ENCODE measurements at places on chromosomes 7 and 10. TPM values are rescaled to one million over a fixed set of nuclear protein-coding genes. Genes with fewer than 3 reads are reported as not detected.

- H3K4me3 ChIP-seq = no peak overlapping the region
- DNase-seq = no peak
- no peaks in the 10 kb centered on the region for H3K4me1 ChIP-seq
Measured at GRCh38 chr7:151404216-151405011, 5.4 kb downstream of the WDR86 start.

ZNF488 gene
- 5.6 TPM for total RNA-seq

DNA sequence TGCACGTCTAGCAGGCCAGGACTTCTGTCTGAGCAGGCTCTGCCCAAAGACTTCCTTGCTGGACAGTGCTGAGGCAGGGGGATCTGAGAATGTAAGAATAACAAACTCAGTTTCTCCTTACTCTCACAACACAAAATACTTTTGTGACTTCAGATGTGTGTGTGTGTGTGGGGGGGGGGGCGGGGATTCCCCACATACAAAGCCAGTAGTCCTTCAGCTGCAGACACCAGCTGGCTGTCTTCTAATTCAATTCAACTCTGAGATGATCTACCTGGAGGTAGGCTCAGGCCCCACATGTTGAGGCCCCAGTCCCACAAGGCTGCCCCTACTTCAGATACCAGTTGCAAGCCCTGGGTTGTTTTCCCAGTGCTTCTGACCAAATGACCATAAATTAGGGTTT is 4.7 kb upstream of the CXCL12 start:
- H3K27me3 ChIP-seq = no peaks in the 10 kb centered on the region
- peaks cover 12% of the 10 kb centered on the region for H3K4me1 ChIP-seq

GRCh38 chr10:132165416-132165980 is 21.2 kb upstream of the DPYSL4 start:
- H3K4me3 ChIP-seq = no peak overlapping the region
- H3K36me3 ChIP-seq = no peaks in the 10 kb centered on the region
- no peaks in the 10 kb centered on the region for H3K4me1 ChIP-seq
- no peaks in the 10 kb centered on the region for H3K27me3 ChIP-seq

DNA sequence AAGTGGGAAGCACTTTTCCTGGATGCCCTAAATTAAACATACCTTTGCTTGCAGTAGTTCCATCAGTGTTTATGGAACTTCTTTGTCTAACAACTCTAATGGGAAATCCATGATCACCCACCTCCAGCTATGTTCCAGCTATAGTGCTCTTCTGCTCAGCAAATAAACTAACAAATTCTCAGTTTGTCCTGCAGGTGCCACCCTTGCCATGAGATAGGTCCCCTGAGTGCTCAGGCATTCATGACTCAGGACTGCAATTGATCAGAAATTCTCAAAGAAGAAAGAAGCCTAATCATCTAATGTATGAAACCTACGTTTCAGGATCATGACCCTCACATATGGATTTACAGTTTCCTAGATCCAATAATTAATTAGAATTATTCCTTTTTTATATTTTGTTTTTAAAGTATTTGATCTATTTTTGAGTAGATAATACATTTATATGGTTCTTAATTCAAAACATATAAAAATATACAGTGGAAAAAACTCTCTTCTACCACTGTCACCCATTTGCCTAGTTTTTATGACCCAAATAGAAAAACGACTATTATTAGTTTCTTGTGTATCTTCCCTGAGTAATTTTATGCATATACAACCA is 48.7 kb upstream of the DYNC1I1 start:
- H3K4me3 ChIP-seq = no peak overlapping the region
- peak; percentile 58 for DNase-seq
- H3K27me3 ChIP-seq = no peaks in the 10 kb centered on the region
- no peak overlapping the region for H3K27ac ChIP-seq
- no peaks in the 10 kb centered on the region for H3K4me1 ChIP-seq
- H3K36me3 ChIP-seq = no peaks in the 10 kb centered on the region

DNA sequence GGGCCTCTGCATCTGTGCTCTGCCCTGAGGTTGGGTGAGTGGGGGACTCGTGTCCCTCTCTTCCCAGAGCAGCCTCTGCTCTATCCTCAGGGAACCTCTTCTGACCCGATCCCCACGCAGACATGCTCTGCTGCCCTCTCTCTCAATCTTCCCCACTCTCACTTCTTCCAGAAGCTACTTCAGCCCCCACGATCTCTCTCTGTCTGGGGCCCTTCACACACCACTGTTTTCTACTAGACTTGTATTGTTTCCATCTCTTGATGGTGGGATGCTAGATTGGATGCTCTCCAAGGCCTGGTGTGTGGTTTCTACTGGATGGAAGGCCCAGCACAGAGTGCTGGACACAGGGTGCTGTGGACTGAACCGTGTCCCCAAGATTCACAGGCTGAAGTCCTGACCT is 10.0 kb downstream of the MGMT start:
- no peak for DNase-seq
- no peak overlapping the region for H3K27ac ChIP-seq
- H3K4me1 ChIP-seq = no peaks in the 10 kb centered on the region
- no peaks in the 10 kb centered on the region for H3K36me3 ChIP-seq
- no peaks in the 10 kb centered on the region for H3K27me3 ChIP-seq

- H3K4me3 ChIP-seq = no peak overlapping the region
- no peak for DNase-seq
- H3K4me1 ChIP-seq = no peaks in the 10 kb centered on the region
Measured at GRCh38 chr10:123795196-123795780, 96.3 kb downstream of the CPXM2 start.

DNA sequence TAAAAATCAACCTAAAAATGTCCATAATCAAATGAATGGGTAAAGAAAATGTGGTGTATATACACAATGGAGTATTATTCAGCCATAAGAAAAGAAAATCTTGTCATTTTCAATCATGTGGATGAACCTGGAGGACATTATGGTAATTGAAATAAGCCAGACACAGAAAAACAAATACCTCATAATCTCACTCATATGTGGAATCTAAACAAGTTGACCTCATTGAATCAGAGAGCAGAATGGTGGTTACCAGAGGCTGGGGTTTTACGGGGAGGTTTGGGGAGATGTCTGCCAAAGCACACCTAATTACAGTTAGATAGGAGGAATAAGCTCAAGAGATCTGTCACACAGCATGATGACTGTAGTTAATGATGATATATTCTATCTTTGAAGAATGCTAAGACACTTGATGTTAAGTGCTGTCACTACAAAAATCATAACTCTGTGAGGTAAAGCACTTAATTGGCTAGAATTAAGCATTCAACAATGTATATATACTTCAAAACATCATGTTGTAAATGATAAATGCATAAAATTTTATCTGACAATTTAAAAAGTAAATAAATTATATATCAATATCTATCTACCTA is 39.1 kb upstream of the TNPO3 start:
- H3K4me1 ChIP-seq = no peaks in the 10 kb centered on the region
- H3K27me3 ChIP-seq = no peaks in the 10 kb centered on the region
- DNase-seq = no peak

DNA sequence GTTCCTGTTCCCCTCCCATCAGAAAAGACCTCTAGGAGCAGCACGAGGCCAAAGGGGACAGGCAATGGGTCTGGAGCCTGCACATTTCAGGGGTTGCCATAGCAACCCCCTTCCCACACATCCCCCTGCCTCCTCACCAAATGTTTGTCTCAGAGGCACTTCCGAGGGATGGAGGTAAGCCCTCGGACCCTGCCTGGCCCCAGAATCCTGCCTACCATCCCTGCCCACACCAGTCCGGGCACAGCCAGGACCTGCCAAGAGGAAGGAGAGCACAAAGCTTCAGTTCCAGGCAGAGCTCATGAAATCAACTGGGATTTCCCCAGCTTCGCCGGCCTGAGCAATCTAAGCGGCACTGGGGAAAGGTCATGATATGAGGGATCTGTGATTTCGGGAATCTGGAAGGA is 175.0 kb upstream of the PLXNA4 start:
- H3K27ac ChIP-seq = no peak overlapping the region
- no peaks in the 10 kb centered on the region for H3K4me1 ChIP-seq
- H3K4me3 ChIP-seq = no peak overlapping the region

STRA8 gene
- not detected for total RNA-seq

DNA sequence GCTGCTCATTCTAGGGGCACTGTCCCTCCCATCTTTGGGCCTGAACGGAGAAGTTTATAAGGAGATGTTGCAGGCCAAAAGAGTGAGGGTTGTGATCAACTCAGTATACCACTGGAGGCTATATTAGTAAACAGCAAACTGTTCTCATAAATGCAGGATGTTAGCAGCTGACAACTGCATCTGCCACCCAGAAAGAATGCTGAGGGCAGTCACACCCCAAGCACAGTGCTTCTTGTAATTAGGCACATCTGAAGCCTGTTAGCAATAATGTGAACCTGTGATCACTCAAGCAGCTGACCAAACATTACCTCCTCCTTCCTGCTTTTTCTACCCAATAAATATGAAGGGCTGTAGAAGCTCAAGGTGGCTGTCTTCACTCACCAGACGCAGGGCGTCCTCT is 38.4 kb upstream of the ZNF138 start:
- H3K27ac ChIP-seq = no peak overlapping the region
- H3K4me3 ChIP-seq = no peak overlapping the region
- no peaks in the 10 kb centered on the region for H3K27me3 ChIP-seq
- H3K36me3 ChIP-seq = no peaks in the 10 kb centered on the region
- no peak for DNase-seq

DNA sequence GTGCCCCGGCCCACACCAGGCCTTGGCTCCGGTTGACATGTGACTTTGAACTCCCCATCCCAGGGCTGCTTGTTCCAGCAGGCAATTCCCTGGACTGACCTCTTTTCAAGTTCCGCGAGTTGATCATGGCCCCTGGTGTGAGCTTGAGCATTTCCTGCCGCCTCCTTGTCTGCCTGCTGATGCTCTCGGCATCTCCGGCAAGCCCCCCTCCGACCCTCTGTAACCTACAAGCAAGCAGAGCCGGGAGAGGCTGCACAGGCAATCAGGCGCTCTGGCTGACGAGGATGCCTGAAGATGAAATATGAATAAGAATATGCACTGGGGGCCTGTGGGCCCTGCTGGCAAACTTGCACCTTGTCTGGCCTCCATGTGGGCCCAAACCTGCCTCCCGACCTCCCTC is 304.9 kb upstream of the MKI67 start:
- H3K4me1 ChIP-seq = no peaks in the 10 kb centered on the region
- no peak overlapping the region for H3K27ac ChIP-seq
- H3K4me3 ChIP-seq = no peak overlapping the region
- DNase-seq = no peak
- no peaks in the 10 kb centered on the region for H3K27me3 ChIP-seq
- no peaks in the 10 kb centered on the region for H3K36me3 ChIP-seq

DNA sequence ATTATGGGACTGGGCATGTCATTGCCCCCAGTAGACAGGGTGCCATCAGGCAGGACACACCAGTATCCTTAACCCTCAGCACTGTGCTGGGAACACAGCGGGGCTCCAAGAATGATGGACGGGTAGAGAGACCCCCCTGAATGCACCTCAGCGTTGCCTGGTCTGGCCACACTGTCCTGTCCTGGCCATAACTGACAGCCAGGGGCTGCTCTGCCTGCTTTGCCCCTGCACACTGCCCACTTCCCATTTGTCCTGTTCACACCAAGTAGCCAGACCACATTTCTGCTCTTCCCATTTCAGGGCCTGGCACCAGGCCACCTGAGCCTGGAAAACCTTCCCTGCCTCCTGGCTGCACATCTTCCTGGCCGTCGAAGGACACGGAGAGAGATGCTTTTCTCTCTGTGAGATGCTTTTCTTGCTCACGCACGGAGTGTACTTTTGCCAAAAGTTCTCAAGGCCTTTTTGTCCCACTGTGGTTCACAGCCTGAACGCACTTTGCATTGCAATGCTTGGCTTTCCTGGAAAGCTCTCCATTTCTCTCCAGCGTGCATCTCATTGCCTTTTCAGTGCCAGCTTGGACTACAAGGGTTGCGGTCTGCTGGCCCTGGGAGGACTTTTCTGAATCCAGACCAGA is 131.0 kb upstream of the EEPD1 start:
- no peak overlapping the region for H3K27ac ChIP-seq
- no peaks in the 10 kb centered on the region for H3K4me1 ChIP-seq
- H3K36me3 ChIP-seq = no peaks in the 10 kb centered on the region
- H3K27me3 ChIP-seq = no peaks in the 10 kb centered on the region
- no peak overlapping the region for H3K4me3 ChIP-seq

GRCh38 chr7:131224996-131225395 is 102.7 kb upstream of the MKLN1 start:
- DNase-seq = no peak
- no peak overlapping the region for H3K4me3 ChIP-seq
- no peaks in the 10 kb centered on the region for H3K36me3 ChIP-seq
- no peaks in the 10 kb centered on the region for H3K27me3 ChIP-seq
- H3K27ac ChIP-seq = no peak overlapping the region

- no peaks in the 10 kb centered on the region for H3K27me3 ChIP-seq
- no peaks in the 10 kb centered on the region for H3K4me1 ChIP-seq
- DNase-seq = no peak
Measured at GRCh38 chr7:93985101-93985500, 19.1 kb downstream of the BET1 start.

GRCh38 chr10:35063837-35064454 is 26.2 kb downstream of the CUL2 start:
- DNase-seq = no peak
- H3K4me3 ChIP-seq = no peak overlapping the region
- H3K4me1 ChIP-seq = no peaks in the 10 kb centered on the region
- H3K27me3 ChIP-seq = no peaks in the 10 kb centered on the region

DEPP1 gene
- total RNA-seq = 7.0 TPM

- no peaks in the 10 kb centered on the region for H3K36me3 ChIP-seq
- no peaks in the 10 kb centered on the region for H3K27me3 ChIP-seq
- H3K4me1 ChIP-seq = no peaks in the 10 kb centered on the region
- no peak overlapping the region for H3K4me3 ChIP-seq
- H3K27ac ChIP-seq = no peak overlapping the region
Measured at GRCh38 chr10:117581961-117582360, 39.4 kb downstream of the EMX2 start.

GRCh38 chr7:130148561-130148960 is 56.6 kb downstream of the TMEM209 start:
- H3K27me3 ChIP-seq = no peaks in the 10 kb centered on the region
- no peak overlapping the region for H3K4me3 ChIP-seq
- H3K27ac ChIP-seq = no peak overlapping the region
- H3K36me3 ChIP-seq = no peaks in the 10 kb centered on the region
- DNase-seq = no peak

DNA sequence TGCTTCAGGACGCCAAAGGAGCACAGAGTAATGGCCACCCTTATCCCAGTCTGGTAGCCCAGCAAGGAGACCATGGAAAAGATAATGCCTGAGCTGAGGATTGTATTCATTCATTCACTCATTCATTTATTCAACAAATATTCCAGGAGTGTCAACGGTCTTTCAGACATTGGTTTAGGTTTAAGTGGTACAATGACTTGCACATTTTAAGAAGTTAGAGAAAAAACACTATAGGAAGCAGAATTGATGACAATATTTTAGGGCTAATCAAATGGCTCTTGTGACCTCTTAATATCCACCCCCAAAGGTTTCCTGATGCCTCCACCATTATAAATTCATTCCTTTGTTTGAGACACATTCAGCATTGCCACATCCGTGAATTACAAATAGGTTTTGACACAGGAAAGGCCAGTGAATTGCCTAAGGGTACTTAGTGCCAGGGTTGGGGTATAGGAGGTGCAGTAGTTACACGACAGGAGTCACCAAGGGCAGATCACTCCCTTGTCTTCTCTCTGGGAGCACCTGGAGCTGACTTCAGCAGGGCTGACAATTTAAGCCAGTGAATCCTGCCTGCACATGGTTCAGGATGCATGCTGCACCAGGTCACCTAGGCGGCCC is 269.5 kb downstream of the CREB5 start:
- H3K4me3 ChIP-seq = no peak overlapping the region
- H3K27ac ChIP-seq = no peak overlapping the region
- H3K36me3 ChIP-seq = no peaks in the 10 kb centered on the region
- H3K4me1 ChIP-seq = no peaks in the 10 kb centered on the region
- no peaks in the 10 kb centered on the region for H3K27me3 ChIP-seq

All from Caco-2 (cell line).